ENCODE measurements at places on chromosomes 6 and 20.

DNA sequence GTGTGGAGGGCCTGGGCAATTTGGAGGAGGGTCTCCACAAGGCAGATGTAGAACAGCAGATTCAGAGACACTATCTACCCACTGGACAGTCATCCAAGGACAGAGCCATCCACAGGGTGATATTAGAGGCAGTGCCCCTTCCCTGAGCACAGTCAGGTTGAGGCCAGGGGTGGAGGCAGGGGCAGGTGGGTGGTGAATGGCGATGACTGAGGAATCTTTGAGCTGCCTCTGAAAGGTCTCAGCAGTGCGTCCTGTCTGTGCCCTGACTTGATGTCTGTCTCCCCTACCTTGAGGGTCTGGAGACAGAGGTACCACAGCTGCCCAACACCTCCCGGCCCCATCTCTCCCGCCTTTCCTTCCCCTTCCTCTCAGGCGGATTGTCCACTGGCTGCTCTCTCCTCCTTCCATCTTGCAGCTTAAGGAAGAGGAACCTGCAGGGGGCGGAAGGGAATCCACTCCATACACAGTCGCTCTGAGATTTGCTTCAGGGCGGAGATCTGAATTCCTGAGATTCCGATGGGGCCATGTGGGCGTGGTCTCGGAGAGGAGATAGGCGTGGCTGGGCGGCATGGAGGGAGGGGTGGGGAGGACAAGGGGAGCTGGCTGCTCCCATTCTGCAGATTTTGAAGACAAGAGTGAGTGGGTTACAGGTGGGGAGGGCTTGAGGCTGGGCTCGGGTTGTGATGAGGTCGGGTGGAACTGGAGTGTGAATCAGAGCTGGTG is 1.7 kb downstream of the MUCL3 start:
- no peak for DNase-seq

DNA sequence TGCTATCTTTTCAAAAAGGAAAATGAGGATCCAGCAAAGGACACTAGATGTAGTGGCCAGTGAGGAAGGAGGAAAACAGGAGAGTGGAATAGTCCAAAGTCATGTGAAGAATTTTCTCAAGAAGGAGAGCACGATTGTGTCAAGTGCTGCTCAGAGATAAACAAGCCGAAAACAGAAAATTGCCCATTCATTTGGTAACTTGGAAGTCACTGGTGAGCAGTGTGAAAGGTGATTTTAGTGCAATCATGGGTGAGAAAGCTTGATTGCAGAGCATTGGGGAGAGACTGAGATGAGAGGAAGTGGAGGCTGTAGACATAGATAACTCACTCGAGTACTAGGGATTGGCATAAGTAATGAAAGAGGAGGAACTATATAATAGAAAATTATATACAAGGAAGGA is 26.0 kb upstream of the PRDM1 start:
- DNase-seq: no peak

GRCh38 chr6:144690133-144690532 is 405.0 kb downstream of the UTRN start:
- no peak for DNase-seq

GRCh38 chr6:133447924-133448323 is 206.8 kb downstream of the EYA4 start:
- DNase-seq: no peak

DNA sequence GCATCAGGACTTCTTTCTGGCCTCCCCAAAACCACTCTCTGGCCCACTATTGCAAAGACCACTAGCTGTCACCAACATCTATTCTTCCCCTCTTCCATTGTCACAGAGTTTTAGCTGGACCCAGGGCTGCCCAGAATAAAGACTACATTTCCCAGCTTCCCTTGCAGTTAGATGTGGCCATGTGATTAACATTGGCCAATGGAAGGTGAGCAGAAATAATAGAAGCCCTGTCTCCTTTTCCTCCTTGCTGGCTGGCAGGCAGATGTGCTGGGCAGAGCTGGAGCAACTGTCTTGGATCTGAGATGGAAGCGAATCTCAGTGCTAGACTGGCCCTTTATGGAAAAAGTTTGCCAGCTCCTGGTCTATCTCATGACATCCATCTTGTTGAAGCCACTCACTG is 97.0 kb downstream of the KCNB1 start:
- DNase-seq: no peak

DNA sequence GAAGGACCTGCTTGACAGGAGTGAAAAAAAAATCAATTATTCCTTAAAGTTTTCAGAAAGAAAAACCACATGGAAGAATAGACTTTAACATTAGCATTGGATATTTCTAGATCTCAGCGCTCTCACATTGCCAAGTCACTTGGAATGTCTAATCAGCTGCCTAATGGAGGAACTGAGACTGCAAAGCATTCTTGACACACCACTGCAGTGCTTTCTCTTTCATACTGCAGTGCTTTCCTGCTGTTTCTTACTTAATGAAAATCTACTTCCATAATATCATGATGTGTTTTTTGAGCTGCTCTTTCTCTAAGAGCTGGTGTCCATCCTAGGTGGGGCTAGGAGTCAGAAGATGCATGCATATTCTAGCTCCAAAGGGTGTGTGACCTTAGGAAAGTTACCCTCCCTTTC is 20.4 kb upstream of the MCM3 start:
- DNase-seq: no peak
